ENCODE measurements at places on chromosomes 5 and 9.

DNA sequence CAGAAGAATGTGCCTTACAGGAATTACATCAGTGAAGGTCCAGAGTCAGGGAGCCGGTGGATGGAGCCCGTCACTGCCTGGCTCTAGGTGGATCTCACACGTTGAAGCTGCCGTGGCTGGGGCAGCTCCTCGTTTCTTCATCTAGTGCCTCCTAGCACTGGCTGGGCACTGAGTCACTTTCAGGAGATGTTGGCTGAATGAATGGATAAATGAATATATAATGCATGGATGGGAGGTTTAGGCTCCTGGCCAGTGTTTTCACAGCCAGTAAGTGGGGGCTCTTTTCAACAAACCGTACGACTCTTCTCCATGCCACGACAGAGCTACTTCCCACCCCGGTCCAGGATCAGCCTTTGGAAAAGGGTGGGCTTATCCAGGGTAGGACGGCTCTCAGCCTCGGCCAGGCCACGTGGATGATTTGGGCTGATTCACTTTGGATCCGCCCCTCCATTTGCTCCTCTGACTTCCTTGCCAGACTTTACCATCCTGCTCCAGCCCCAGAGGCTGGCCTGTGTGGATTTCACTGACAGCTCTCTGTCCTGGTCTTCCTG lies 1.3 kb upstream of the SH3PXD2B start:
- no peak for DNase-seq

GRCh38 chr5:146866263-146866662 lies 12.3 kb downstream of the PPP2R2B start:
- DNase-seq, result no peak

GRCh38 chr9:127344368-127345000 lies 52.5 kb upstream of the SLC2A8 start:
- no peak for DNase-seq

GRCh38 chr9:15714746-15715145 lies 161.9 kb downstream of the CCDC171 start:
- no peak for DNase-seq

GRCh38 chr9:105251733-105252404 lies 7.4 kb downstream of the SLC44A1 start:
- DNase-seq, result no peak

- no peak for DNase-seq
Measured at GRCh38 chr5:24635209-24635608, 9.6 kb downstream of the CDH10 start.

GRCh38 chr9:133632806-133633680 lies 3.1 kb upstream of the DBH start:
- DNase-seq, result no peak

GRCh38 chr5:14581891-14582796 lies 552 bp downstream of the OTULINL start:
- peak; percentile 88 for DNase-seq

DNA sequence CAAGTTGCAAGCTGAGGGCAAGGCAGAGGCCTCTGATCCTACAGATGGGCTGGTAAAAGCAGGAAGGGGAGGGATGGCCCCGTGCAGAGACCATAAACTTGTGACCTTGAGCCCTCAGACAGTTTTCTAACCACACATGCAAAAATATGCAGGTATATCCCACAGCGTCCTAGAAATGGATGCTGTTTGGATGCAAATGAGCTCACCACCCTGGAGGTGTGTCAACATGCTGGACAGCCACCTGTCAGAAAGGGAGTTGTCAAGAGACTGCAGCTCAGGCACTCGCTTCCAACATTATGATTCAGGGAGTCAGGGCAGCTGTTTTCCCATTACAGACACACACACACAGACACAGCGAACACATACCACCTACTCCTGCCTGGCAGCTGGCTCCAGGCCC lies 97.3 kb upstream of the PANK3 start:
- no peak for DNase-seq

DNA sequence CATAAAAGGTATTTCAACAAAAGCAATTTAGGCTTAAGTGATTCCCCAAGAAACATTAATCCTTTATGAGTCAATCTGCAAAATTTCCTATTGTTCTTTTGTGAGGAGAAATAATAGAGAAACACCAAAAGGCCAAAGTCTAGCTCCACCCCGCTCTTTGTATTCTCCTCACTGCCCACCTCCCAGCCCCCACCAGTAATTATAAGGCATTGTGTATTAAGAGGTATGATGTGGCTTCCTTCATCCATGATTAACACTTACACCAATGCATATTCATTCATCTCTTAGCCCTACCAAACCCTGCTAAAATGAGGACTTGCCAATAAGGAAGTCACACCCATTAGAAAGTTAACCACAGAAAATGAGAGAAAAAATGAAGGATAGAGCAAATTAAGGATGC lies 105.3 kb upstream of the SPATA31D4 start:
- DNase-seq, result no peak

DNA sequence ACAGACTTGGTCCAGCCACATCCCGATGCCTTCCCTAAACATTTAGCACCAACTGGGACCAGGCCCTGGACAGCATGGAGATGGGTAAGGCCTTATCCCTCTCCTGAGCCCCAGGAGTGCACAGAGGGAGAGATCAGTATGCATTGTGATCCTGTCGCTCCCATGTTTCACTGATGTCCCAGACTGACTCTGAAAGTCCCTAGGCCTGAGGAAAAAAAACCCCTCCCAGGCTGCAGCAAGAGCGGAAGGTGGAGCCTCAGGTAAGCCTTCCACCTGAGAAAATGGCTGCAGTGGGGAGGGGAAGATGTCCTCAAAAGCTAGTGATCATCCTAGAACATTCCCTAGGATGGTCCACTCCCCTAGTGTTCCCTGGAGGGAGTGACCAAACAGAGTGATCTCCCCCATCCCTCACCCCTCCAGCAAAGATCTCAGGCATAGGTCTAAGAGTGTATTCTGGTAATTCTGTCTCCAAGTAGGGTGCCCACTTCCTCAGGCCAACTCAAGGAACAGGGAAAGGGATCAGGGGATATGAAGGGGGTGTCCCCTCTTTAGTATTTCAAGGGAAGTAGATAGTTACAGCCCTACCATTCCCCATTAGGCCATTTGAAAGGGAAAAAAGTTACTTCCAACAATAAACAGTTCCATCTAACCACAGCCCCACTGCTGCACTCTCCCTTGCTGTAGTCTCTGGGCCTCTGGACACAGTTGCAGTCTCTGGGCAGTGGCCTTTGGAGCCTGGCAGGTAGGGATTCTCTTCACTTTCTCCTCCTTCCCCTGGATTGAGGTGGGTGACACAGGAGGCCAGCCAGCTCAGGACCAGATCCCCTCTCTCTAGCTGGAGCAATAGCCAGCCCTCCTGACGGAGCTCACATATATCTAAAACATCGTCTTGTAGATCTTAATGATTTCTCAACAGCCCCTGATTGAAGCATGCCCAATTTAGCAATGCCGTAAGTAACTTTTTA lies 6.8 kb upstream of the CXXC5 start:
- peak; percentile 1 for DNase-seq

GRCh38 chr5:69449511-69449910 lies 34.6 kb downstream of the MARVELD2 start:
- DNase-seq, result no peak

- no peak for DNase-seq
Measured at GRCh38 chr5:15367489-15367888, 132.5 kb upstream of the FBXL7 start.

DNA sequence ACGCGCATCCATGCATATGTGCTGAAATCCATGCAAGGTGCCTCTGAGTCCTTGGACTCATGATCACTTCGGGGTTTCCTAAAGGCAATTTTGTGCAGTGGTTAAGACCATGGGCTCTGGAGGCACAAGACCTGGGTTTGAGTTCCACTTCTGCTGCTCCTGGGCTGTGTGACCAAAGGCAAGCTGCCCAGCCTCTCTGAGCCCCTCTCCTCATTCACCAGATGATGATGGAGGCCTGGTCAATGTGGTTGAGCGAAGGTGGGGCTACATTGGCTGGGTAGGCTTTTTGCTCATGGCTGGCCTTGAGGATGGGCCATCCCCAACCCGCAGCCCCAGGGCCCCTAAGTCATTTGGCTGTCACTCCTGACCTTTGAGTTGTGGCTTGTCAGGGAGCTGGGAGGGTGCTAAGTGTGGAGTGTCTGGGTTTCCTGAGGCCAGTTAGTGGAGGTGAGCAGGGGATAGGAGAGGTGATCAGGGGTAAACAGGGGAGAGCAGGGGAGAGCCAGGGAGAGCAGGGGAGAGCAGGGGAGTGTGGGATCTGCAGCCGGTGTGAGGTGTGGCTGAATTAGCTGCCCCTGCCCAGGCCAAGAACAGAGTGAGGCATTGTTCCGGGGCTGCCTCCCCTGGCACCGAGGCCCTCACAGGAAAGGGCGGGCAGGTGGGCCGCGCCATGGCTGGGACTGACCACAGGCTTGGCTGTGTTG lies 64.6 kb upstream of the SYNPO start:
- DNase-seq, result no peak

DNA sequence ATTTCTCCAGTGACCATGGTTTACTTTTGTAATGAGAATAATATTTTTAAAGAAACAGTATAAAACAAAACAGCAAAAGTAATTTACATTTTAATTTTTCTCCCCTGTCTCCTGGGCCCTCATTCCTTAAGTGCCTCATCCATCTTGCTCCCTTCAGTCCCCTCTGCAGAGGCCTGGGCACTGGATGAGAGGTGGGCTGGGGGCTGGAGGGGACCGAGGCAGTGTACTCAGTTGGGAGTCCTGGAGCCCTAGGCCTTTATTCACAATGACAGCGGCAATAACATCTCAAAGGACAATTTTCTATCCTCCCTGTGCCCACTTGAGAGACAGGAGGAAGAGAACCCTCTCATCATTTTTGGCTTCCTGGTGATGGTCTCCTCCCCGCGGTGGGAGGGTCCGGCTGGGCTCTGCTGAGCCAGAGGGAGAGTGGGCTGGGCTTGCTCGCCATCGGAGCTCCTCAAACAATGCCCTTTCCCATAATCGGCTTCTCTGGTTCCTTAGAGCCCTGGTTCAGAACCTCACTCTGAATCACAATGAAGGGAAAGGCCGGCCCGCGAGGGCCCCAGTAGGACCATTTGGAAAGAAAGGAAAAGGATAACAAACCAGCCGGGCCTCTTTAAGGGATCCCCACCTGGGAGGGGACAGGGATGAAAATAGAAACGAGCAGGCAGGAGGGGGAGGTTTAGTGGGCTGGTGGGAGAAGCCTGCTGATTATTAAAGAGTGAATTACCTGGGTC lies 9.7 kb upstream of the SMIM32 start:
- DNase-seq, result no peak

- DNase-seq, result peak; percentile 50
Measured at GRCh38 chr5:97162045-97162444, 19.6 kb upstream of the LIX1 start.

GRCh38 chr9:32394381-32395049 lies 10.1 kb downstream of the ACO1 start:
- no peak for DNase-seq
